ENCODE measurements at places on chromosomes 1 and 21.

- DNase-seq, result peak; percentile 14
Measured at GRCh38 chr21:16532840-16533239, 803.1 kb downstream of the USP25 start.

GRCh38 chr1:226985839-226986463 is 45.9 kb downstream of the COQ8A start:
- DNase-seq, result no peak

DNA sequence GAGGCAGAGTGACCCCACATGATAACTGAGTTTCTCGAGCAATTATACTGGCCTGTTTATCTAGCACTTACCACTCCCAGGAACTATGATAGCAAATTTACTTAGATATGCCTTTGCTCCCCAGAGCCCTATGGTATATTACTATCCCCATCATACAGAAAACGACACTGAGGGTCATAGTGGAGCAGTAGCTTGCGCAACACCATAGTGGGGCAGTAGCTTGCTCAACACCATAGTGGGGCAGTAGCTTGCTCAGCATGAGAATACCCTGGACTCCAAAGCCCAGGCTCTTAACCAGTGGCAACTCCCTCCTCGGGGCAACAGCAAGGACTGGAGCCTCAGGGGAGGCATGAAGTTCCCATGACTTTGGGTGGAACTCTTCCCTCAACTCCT is 211.9 kb downstream of the NPHP4 start:
- no peak for DNase-seq

DNA sequence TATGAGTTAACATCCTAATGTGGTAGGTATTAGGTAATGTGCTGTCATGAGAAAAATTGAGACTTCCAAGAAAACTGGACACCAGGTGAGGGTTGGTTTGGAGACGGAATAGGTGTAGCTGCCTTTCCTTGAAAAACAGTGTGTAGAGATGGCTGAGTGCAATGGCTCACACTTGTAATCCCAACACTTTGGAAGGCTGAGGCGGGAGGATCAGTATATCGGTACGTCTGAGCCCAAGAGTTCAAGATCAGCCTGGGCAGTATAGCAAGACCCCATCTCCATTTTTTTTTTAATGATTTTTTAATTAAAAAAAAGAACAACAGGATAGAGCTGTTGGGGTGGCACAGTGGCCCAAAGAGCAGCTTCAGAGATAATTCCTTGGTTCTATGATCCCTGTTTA is 6.8 kb upstream of the PPP1R8 start:
- DNase-seq, result no peak

GRCh38 chr1:92922356-92923035 is 38.8 kb downstream of the DIPK1A start:
- no peak for DNase-seq
